ENCODE measurements at places on chromosomes 5 and 9.

DNA sequence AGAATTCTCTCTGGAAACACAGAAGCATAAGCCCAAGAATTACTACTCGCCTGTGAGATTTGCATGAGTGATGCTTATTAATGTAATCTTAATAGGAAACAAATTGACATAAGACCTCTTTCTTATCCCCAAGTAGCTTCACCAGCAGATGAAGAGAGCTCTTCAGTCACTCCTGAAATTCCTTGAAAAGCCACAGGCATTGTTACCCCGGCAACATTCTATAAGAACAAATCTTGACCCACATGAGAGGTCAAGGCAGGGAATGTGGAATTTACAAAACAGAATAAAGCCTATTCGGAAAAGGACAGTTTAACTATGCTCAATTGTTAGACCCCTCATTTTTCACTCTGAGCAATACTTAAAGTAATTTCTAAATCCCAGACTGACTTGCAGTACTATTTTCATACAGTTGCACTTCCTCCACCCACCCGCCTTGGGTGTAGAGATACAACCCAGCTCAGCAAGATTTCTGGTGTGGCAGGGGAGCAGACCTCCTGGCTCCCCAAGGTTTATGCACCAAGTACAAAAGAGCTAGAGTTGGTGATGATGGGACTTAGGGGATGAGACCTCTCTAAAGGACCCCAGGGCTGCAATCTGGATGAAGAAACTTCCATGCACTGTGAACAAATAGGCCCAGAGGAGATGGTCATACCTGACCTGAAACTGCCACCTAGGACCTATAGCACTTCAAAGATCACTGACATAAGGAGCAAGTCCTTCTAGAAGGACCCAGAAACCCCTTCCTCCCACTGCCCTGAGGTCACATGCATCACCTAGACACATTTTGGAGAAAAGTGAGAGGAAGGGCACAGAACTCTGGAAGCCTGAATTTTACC is 242.1 kb downstream of the ZNF608 start:
- DNase-seq, result no peak

- no peak for DNase-seq
Measured at GRCh38 chr5:171469326-171469725, 49.9 kb downstream of the FGF18 start.

GRCh38 chr9:73093740-73094379 is 57.8 kb upstream of the ANXA1 start:
- DNase-seq, result no peak

DNA sequence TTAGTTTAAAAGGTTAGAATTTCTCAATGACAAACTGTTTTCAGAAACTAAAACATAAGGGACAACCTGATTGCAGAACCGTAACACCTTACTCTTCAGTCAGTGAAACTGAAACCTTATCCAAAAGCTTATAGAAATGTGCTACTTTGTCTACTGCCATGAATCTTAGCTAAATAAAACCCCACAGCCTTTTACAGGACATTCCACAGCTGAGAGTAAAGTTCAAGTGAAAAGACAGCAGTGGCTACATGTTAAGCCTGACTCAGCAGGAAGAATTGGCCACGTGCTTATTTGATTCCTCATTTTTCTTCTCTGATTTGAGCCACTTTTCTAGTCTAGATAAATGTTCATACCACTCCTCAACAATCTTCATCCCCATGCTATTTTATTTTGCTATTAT is 278.7 kb upstream of the ISL1 start:
- no peak for DNase-seq

- DNase-seq, result no peak
Measured at GRCh38 chr9:63859475-63860215, 1425.4 kb downstream of the FOXD4L5 start.

DNA sequence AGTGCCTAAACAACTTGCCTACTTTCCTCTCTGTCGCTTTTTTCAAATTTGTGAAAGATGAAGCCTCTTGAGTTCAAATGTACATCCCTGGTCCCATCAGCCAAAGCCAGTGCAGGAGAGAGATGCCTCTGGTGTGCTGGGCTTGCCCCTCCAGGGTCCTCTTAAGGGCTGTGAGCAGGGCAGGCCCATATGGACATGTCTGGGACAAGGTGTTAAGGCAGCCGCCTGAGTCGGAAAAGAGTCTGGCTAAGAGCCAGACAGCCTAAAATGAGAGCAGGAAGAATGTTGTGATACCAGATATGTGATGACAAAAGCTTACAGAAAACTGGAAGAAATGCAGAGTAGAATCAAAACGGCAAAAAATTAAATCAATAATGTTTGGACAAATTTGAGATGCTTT is 72.5 kb downstream of the APTX start:
- DNase-seq, result no peak

- DNase-seq, result no peak
Measured at GRCh38 chr9:92004045-92004392, 54.0 kb upstream of the ROR2 start.

GRCh38 chr9:73204936-73205335 is 53.3 kb downstream of the ANXA1 start:
- DNase-seq, result no peak

DNA sequence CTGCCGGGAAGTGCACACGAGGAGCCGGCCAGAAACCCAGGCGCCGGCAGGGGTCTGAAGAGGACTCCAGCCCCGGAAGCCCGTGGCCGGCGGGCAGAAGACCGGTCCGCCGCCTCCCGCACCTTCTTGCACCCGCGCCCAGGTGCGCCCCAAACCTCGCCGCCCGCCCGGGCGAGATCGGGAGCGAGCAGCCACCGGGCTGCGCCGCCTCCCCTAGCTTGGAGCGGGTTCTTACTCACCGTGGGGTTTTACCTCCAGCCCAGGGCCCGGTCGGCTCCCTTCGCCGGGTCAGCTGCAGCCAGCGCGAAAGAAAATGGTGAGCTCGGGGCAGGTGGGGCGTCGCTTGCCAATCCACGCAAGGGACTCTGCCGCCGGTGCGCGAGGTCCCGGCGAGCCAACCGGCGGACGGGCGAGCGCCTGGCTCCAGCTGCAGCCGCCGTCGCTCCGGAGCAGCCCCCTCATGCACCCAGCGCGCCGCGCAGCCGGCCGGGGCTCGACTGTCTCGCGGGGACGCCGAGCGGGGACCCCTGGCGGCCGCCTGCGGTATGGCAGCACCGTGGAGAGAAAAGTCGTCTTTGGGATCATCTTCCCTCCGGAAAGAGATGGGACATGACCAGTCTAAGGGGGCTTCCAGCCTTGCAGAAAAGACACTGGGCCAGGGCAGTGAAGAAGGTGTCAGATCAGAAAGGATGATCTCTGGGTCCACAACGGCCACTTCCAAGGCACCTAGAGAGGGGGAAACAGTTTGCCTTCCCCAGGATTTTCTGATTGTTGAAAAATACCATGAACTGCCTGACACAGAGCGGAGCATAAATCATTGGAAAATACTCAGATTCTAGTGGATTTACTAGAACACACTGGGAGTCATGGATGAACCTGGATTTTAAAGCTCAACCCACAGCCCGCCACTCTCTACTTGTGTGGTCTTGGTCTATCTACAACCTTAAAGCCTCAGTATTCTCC is at the start of gene MOB3B:
TSS of gene MOB3B (minus strand) at position 499 of the 963 bp plus-strand sequence. CDS start 74,264 bp downstream, outside the sequence.
- DNase-seq, result peak; percentile 68

- no peak for DNase-seq
Measured at GRCh38 chr5:1293416-1294205, 1.3 kb downstream of the TERT start.

DNA sequence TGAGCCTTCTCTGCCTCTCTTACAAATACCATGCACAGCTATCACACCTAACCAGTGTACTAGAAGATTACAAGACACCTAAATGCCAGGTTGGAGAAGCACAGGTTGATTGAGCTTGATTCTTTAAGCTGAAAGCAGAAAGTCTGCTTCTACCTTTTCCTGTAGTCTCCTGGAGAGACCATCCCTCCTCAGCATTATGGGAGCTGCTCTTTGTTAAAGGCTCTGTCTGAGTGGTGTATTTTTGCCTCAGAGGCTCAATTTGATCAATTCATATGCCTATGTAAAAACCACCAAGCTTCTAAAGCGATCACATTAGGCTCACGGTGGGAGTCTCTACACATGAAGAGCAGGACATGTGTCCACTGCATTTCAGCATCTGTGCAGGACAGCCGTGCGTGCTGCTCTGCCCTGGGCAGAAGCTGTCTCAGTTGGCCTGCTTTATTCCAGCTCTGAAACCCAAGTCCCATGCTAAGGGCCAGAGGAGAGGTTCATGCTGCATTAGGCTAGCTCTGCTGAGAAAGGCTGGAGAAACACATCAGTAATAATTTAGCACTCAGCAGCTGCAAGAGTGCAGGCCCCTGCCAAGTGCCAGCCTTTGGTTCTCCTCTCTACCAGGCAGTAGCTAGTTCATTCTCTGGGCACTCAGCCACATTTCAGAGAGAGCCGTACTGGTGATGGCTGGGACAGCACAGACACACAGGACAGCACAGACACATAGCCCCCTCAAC is 41.7 kb downstream of the TMEM167A start:
- no peak for DNase-seq

DNA sequence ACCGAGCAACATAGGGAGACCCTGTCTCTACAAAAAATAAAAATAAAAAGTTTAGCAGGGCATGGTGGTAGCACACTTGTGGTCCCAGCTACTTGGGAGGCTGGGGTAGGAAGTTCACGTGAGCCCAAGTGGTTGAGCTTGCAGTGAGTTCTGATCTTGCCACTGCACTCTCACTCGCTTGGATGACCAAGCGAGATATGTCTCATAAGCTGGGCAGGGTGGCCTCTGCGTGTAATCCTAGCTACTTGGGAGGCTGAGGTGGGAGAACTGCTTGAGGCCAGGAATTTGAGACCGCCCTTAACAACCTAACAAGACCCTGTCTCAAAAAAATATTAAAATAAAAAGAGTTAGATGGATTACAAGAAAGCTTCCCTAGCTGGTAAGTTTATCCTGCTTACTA is 32.5 kb downstream of the RASA1 start:
- no peak for DNase-seq

DNA sequence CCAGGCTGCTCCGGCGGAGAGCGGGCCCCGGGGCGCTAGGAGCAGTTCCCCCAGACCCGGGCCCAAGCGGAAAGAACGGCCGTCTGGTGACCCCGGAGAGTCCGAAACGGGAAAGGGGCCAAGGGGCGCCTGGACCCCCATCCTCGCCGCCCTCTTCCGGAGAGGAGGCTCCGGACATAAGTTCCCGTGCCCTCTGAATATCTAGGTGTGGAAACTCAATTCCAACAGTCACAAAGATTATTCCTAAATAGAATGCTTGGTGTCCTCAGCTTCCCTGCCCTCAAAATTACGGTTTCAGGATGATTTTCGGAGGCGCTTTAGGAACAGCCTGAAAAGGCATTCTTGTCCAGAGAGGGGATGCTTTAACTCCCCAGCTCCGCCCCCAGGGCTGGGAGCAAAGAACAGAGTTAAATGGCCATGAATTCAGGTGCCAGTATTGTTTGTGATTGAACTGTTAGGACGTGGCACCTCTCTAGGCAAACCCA is 681 bp upstream of the LHFPL2 start:
- no peak for DNase-seq

DNA sequence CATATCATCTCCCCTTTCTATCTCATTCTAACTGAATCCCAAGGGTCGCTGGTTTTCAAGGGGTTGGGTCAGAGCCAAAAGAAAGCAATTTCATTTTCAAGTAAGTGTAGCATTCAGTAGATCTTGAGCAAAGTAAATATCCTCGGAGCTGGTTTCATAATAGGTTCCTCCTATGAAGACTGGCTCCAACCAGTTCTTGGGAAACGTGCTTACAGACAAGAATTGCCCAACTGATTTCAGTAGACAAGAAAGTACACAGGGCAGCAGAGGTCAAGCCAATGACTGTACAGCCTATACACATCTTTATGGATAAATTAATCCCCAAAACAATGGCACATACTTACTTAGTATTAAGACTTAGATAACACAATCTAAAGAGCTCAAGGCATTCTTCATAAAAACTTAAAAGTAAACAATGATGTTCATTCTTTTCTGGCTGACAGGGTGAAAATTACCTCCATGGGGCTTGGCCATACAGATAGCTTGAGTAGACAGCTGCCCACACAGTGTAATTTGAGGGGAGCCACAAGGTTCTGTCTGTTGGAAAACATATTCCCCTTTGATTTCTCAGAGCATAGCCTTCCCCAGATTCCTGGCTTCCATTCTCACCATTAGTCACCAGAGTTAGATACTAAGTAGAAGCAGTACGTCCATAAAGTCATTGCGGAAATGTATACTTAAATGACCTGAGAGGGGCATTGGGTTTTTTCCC is 163.9 kb downstream of the ARRDC3 start:
- DNase-seq, result no peak

GRCh38 chr5:94094793-94095441 is 353.5 kb upstream of the POU5F2 start:
- no peak for DNase-seq

DNA sequence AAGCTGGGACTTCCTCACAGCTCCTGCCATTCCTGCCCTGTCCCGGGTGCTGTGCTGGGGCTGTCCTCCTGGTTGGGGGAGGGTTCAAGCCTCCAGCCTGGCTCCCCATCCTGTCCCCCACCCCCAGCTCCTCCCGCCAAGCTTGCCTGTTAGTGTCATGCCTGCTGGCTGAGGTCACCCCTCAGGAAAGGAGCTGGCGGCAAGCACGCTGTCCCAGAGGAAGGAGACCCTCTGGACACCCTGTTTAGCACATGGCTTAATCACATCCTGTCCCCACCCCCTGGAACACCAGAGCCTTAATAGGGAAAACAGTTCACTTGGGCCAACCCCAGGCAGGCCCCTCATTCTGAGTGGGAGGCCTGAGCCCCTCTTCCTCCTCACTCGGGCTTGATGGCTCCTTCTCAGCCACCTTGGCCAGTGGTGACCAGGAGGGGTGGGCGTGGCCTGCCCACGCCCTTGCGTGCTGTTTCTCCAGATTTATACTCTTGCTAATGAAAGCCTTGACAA is 9.2 kb upstream of the PHYHD1 start:
- no peak for DNase-seq

GRCh38 chr5:52469420-52469819 is 318.3 kb upstream of the ITGA1 start:
- DNase-seq, result peak; percentile 57

DNA sequence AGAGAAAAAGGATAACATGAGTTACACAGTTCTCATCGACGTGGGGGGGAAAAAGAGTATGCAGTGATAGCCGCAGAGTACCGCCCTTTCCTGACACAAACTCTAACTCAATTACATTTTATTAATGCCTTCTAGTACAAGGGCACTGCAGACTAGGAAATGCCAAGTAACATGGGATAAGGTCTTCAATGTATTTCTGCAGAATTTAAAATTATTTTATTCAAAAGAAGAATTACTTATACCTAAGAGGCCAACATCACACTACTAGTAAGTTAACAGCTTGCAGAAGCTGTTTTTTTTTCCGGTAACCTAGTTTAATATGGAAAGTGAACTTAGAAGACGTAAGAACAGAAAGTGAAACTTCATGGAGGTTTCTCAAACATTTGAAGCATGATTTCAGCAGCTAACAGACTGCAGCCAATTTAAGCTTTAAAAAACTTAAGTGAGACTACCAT is 3.9 kb downstream of the SETX start:
- DNase-seq, result peak; percentile 43
